Stimulated activated CD4-positive, alpha-beta T cell treated with anti-CD3 and anti-CD28 coated beads, Interleukin-4, amount 100 ng/mL, for 1 hour (primary cell): ENCODE measurements at places on chromosomes 2 and 18.

DNA sequence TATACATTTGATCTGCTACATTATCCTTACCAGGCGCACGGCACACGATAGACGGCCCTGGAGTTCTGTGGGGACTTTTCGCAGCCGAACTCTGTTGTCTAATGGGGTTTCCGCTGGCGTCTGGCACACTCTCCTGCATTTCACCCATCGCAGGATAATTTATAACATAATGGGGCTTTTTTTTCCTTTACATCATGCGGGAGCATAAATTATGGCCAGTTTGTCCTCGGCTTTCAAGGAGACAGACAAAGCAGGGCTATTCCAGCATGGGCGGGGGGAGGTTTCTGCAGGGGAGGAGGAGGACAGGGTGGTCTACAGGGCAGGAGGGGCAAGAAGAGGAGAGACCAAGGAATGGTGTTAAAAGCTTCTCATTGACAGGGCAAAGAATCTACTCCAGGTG, 279.8 kb downstream of the CELF4 start:
- no peak for DNase-seq

DNA sequence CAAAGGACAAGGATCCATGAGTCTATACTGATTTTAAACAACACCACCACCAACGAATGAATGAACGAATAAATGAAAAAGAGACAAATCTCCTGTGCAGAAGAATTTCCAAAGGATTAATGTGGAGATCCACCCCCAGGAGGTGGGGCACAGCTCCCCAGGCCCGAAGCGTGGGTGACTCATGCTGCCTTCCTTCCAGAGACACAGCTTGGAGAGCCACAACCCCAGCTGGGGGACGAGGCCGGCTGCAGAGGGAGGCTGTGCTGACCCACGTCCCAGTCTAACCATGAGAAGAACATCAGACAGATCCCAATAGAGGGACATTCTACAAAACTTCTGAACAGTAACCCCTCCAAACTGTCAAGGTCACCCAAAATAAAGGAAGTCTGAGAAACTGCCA, 557.3 kb upstream of the SALL3 start:
- no peak for DNase-seq

DNA sequence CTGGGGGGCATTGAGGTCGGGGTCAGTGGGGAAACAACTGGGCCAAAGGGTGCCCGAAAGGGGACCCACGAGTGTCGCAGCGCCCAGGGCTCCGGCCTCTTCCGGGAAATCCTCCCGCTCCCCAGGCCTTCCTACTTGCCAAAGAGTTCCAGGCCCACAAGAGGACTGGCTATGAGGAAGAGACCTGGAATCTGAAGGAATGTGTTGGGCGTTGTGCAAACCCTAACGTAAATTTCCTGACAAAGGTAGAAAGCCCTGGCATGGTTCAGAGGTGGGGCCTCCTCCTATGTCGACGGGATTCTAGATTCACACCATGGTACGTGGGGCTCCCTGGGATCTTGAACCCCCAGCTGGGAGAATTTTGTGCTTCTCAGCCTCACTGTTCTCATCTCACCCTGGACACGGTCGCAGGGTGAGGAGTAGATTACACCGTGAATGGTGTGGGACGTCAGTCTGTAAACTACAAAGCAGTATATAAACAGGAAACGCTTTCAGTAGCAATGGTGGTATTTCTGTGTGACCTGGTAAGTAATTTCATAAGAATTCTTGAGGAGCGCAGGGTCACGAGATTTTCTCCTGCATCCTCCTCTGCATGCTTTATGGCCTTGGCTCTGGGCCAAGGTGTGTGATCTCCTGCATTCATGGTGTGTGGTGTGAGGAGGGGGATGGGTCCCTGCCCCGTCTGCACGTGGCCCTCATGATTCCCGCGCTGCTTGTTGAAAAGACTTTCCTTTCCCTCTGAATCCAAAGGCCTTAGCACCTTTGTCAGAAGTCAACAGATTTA, 868 bp downstream of the HSBP1L1 start:
- no peak for DNase-seq

- DNase-seq: no peak
These were observed 73.7 kb upstream of the PIK3C3 start for GRCh38 chr18:41881285-41881684.

GRCh38 chr2:3476321-3476984, 42.9 kb downstream of the ADI1 start:
- DNase-seq: no peak

DNA sequence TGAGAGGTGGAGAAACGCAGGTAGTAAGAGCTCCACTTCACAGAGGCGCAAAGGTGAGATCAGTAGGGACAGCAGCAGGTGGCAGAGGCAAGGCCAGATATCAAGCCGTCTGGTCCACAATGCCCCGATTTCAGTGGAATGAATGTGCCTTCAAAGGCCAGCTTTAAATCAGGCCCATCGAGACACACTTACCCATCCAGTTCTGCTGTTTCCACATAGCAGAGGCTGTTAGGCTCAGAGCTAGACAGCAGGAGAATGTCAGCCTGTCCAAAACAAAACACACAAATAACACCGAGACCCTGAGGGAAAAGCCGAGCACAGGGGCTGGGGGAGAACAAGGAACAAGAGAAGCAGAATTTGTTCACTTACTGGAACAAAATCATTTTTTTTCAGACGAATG, 75.8 kb upstream of the NARS1 start:
- DNase-seq: no peak

- DNase-seq: no peak
These were observed 19.4 kb downstream of the DOK1 start for GRCh38 chr2:74573747-74574562.

DNA sequence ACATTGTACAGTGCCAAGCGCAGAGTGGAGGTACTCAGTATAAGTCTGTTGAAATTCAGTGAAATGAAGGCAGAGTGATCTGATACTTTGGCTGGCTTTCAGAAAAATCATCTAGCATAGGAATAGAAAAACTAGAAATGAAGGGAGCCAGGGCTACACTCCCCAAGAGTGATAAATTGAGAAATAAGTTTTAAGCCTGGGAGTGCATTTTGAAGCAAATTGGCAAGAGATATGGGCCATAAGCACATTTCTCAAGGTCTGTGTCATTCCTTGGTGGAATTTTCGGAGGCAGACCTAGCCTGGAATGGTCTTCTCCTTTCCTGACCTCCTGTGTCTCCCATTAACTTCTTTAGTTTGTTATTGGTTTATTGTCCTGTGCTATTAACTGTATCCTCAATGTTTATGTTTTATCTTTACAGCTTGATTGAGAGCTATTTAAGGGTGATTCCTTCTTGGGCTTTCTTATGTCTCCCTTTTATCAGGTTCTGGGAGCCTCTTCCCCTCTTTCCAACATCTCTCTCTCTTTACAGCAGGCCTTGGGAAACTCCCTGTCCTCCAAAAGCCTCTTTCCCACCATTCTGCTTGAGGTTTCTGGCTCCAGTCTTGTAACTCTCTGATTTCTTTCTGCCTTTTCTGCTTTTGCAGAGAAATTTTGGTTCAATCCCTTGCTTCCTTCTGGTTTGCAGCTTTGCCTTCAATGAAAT, 649.5 kb downstream of the SLC4A3 start:
- no peak for DNase-seq
